Stimulated activated naive CD8-positive, alpha-beta T cell treated with anti-CD3 and anti-CD28 coated beads, Interleukin-15, Interleukin-2, amounts not matched to agents 100 U/mL and 50 U/mL, for 24 hours (primary cell): ENCODE measurements at places on chromosomes 1 and 21.
A peak's percentile ranks its signal among the peaks of the same experiment; 100 is the strongest.

GRCh38 chr1:60636946-60637345 lies 445.4 kb upstream of the NFIA start:
- DNase-seq, result no peak

DNA sequence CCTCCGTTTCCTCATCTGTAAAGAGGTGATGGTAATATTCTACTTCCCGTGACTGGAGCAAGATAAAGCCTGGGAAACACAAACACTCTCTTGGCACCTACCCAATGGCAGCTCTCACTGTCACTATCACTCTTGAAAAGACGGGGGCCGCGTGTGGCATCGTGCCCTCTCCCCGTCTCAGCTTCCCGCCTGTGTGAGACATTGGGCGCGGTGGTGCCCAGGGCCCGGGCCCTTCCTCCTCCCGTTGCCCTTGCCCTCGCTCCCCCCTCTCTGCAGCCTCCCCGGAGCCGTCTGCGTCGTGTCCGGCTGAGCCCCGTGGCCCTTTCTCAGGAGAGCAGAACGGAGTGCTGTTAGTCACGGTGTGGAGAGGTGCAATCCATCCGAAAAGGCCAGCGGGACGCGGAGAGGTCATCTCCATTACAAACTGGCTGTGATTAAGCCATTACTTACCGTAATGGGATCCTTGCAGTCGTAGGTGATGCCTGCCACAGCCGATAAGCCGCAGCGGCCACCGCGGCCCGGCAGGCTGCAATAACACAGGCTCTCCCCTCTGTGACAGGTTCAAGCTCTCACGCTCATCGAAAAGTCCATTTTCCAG lies 156.4 kb upstream of the ZC3H12A start:
- no peak for DNase-seq

DNA sequence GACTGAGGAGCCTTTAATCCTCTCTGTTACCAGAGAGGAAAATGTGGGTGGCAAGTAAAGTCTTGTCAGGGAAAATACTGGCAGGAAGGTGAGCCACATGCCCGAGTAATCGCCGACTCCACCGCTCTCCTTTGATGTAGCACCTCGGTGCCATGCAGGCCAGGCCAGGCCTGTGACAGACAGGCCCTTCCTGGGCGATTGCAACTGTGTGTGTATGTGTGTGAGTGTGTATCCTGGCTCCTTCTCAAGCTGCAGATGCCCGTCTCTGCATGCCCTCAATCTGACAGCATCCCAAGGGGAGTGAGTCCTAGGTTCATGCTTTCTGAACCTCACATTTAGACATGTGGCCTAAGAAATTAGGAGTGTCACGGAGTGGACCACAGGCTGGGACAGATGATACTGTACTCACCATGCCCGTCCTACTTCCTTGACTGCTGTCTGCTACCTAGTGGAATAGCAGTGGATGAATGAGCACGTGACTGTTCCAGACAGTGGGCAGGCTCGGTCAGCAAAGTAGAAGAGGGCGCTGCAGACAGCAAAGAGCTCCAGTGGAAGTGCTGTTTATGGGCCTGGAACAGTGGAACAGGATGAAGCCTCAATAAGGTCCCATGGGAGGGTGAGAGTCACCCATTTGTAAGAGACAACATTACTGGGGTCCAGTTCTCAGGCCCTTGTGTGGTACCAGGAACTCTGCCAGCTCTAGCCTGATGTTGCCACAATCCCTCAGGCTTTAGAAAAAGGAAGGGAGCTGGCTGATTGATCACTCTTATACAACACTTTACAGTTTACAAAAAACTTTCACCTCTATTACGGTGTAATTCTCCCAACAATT lies 25.3 kb downstream of the SERTAD4 start:
- DNase-seq, result no peak

DNA sequence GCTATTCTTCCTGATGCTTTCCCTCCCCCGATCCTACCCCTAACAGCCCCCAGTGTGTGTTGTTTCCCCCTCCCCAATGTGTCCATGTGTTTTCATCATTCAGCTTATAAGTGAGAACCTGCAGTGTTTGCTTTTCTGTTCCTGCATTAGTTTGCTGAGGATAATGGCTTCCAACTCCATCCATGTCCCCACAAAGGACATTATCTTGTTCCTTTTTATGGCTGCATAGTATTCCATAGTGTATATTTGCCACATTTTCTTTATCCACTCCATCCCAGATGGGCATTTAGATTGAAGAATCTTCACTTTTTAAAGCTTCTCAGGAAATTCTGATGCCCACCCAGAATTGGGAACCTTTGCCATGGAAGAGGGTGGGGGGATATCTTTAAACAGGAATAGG lies 19.0 kb upstream of the SLC2A1 start:
- no peak for DNase-seq

DNA sequence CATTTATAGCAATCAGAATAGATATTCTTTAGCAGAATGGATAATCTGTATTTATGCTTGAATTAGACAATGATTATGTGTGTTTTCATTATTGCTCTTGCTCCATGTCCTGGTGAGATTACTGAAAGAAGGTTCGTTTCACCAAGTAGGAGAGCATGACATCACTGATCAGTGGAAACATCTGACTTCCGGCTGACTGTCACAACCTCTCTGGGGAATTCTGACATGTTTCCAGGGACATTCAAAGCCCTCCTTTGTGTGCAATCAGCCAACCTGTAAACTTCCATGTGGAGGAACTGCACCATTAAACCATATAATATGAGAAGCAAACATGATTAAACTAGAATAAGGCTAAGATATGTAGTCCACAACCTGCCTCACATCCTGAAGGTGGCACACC lies 424.8 kb upstream of the ADGRL4 start:
- no peak for DNase-seq

DNA sequence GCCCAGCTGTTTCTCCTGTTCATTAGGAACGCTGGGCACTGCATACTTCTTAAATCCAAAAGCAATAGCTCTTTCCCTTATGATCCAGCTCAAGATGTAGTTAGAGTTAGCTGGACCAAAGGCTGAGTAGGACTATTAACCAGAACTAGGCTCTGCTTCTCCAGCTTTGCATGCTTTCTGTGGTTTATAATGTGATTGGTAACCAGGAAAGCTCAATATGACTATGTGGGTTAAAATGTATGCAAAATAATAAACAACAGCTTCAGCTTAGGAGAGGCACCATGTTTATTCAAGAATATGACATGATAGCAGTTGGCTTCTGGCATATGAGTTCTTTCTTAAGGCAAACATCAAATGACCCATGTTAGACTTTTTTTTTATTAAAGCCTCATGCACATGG lies 73.8 kb downstream of the LYPLAL1 start:
- DNase-seq, result no peak

DNA sequence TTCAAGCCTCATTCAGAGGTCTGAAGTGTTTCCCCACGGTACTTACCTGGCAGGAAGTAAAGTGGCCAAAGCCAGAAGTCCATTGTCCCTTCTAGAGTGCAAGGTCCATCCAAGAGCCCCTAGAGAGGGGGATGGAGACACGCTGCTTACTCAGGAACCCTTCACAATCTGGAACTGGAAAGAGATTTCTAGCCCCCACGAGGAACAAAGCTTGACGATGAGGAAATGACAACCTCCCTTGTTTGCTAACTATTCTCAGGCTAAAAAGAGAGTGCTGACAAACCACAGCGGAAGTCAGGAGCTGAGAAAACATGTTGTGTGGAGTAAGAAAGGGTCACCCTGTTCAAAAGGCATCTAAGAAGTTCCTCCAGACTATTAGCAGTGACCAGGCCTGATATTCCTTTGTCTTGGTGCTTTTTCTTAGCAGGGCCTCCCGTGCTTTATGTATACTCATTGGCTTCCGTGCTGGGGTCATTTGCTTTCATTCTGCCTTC lies at the start of gene FCMR:
TSS of gene FCMR (minus strand) at position 170 of the 494 bp plus-strand sequence. CDS start at position 83, 87 bp downstream.
- DNase-seq, result no peak

GRCh38 chr1:193476748-193477147 lies 290.3 kb upstream of the B3GALT2 start:
- no peak for DNase-seq

- no peak for DNase-seq
These were observed 371.1 kb upstream of the C1orf87 start for GRCh38 chr1:60444680-60445079.

GRCh38 chr1:110118636-110119396 lies 6.6 kb downstream of the UBL4B start:
- peak; percentile 22 for DNase-seq

DNA sequence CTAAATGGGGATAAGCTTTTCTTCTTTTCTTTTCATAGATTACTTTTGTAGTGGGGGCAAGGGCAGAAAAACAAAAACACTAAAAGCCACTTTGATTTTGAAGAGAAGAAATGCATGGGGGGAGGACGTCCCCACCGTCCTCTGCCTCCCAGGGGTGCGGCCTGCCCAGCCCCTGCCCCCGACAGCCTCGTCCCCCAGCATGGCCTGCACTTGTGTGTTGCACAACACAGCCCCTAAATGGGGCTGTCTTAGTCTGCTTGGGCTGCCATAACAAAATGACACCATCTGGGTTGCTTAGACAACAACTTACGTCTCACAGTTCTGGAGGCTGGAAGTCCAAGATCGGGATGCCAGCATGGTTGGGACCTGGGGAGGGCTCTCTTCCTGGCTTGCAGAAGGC lies 57.3 kb upstream of the TMEM51 start:
- DNase-seq, result no peak

- no peak for DNase-seq
These were observed 164.5 kb upstream of the UBE2U start for GRCh38 chr1:64038965-64039364.

GRCh38 chr1:183327434-183328290 lies 90.5 kb downstream of the NMNAT2 start:
- DNase-seq, result no peak

DNA sequence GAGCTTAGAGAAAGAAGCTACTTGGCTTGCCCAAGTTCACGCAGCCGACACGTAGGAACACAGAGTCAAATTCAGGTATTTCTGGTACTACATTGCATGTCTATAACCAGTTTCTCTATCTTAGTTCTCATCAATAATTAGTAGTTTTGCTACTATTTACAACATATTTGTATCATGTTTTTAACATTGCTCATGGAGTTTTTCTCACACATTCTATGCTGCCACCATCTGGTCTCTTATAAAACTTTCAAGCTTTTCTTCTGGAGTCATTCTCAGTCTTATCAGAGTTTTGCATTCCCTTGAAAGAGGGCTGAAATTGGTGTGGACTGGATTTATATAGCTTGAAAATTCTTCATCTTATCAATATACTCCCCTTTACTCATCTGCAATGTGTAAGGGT lies 118.8 kb upstream of the PALMD start:
- DNase-seq, result no peak

DNA sequence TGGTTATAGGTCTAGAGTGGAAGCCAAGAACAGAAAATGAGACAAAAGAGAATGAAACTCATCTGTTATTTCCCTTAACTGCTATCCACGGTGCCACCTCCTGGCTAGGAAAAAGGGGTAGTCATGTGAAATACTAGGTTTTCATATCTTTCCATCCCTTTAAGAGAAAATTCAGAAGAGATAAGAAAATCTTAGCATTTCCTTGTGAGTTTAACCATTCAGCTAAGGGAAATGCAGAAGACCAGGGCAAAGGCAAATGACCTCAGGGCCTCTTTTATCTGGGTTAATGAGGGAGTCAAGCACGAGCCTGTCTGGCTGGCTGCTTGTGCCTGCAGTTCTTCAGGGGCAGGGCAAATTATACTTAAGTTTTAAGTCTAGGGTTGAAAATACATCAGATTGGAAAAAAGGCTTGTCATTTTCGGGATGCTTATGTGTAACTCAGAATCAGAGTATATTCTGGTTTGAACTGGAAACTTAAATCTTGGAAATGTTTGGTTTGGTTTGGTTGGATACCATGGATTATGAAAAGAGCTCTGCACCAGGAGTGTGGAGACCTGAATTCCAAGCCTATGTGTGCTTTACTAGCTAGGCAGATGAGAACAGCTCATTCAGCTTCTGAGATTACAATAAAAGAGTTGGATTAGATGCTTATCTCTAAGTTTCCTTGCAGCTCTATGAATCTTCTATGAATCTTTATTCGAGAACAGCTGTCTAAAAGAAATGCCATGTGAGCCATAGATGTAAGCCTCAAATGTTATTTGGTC lies 19.9 kb downstream of the NIBAN1 start:
- no peak for DNase-seq

DNA sequence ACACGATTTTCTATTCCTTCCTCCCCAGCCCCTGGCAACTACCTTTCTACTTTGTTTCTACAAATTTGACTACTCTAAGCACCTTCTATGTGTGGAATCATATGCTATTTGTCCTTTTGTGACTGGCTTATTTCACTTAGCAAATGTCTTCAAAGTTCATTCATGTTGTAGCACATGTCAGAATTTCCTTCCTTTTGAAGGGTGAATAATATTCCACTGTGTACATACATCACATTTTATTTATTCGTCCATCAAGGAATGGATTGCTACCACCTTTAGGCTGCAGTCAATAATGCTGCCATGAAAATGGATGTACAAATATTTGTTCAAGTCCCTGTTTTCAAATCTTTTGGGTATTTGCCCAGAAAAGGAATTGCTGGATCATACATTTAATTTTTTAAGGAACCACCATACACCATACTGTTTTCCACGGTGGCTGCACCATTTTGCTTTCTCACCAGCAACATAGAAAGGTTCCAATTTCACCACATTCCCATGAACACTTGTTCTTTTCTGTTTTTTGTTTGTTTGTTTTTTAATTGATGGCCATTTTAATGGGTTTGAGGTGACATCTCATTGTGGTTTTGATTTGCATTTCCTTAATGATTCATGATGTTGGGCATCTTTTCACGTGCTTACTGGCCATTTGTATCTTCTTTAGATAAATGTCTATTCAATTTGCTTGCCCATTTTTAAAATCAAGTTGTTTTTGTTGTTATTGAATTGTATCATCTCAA lies 3.3 kb upstream of the PDZK1 start:
- DNase-seq, result no peak

GRCh38 chr1:67771749-67772148 lies 61.5 kb downstream of the GNG12 start:
- no peak for DNase-seq

DNA sequence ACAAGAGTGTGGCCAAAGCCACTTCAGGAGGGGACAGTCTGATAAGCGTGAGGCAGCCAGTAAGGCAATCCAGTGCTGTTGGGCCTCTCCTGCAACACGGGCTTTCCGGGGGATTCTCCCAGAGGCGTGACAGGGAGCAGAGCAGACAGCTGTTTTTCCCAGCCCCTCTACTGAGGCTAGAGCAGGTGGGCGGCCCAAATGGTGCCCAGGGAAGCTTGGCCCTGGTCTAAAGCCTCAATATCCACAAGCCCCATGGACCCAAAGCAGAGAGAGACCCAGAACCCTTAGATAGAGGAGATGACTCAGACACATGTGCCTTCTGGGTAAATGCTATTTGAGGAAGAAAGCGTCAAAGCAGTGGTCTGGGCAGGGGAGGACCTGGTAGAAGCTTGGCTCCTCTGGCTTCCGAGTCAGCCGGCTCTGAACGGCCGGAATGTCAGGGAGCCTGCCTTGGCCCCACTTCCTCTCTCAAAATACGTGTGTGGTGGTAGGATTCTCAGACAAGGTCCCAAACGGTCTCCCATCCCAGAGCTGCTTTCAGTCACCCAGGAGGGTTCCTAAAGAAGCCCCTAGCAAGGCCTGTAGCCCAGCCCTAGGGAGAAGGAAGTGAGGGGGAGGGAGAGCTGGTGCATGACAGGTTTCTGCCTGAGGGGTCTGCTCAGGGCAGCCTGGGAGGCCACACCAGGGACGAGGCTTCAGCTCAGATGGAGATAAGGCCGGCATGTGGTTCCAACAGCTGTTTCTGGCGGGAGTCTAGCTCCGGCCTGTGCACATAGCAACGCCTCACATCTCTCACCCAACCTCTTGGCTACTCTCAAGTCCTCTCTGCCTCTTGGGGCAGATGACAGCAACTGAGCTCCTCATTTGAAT lies 28.8 kb downstream of the PIK3C2B start:
- no peak for DNase-seq
